Endodermal cell (in vitro differentiated cells): ENCODE measurements at places on chromosomes 12 and 14. TPM values are rescaled to one million over a fixed set of nuclear protein-coding genes. Genes with fewer than 3 reads are reported as not detected.

CLEC2A gene
- 0.87 to 3.8 TPM (median 3.3 TPM) in 3 replicates for total RNA-seq

DNA sequence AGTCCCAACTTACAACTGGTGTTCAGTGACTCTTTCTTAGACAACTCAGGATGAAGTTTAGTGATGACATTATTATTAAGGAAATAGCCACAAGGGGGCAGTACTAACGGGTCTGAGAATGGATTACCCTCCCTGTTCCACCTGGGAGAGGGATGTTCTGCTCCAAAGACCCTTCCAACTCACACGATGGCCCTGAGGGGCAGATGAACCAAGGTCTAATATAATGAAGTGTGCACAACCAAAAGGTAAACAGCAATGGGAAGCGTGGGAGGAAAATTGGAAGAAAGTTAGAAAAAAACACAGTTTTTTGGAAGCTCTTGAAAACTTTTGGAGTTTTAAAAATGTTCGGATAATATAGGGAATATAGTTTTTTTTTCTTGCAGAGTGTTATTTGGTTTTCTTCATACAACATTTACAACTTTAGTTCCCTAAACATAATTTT lies 24.0 kb downstream of the FGF6 start:
- peak; percentile 74 for DNase-seq

GRCh38 chr12:28827861-28828260 lies 321.2 kb upstream of the FAR2 start:
- no peak for DNase-seq

DNA sequence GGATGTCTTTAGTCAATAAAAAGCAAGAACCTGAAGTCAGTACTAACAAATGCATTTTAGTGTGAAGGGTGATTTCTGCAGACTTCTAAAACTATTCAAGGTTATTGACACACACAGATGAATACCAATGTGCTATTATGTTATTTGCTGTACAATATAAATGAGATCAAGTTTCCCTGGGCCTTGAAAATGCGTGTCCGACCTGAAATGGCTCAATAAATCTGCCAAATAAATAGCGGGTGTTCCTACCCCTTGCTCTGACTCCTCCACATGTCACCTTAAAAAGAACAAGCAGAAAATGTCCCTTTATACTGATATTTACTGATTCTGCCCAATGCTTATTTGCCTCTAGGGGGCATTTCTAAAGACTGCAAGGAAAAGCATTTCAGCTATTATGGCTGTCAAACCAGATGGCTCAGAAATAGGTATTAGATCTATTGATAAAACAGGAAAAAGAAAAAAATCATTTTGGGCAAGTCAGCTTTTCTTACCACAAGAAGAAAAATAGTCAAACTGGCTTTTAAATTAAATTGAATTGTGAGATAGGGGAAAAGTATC lies 367.3 kb upstream of the KITLG start:
- no peak for DNase-seq

- DNase-seq = no peak
These were observed 114.5 kb upstream of the RASSF8 start for GRCh38 chr12:25843976-25844375.

GRCh38 chr14:100389497-100390104 lies 66.5 kb downstream of the SLC25A47 start:
- no peak for DNase-seq

CLEC1A gene
- not detected in 3 replicates for total RNA-seq

BDKRB1 gene
- total RNA-seq = not detected in 3 replicates

CCDC197 gene
- total RNA-seq = not detected in 2 replicates

MUCL1 gene
- not detected in 2 replicates for total RNA-seq

DNA sequence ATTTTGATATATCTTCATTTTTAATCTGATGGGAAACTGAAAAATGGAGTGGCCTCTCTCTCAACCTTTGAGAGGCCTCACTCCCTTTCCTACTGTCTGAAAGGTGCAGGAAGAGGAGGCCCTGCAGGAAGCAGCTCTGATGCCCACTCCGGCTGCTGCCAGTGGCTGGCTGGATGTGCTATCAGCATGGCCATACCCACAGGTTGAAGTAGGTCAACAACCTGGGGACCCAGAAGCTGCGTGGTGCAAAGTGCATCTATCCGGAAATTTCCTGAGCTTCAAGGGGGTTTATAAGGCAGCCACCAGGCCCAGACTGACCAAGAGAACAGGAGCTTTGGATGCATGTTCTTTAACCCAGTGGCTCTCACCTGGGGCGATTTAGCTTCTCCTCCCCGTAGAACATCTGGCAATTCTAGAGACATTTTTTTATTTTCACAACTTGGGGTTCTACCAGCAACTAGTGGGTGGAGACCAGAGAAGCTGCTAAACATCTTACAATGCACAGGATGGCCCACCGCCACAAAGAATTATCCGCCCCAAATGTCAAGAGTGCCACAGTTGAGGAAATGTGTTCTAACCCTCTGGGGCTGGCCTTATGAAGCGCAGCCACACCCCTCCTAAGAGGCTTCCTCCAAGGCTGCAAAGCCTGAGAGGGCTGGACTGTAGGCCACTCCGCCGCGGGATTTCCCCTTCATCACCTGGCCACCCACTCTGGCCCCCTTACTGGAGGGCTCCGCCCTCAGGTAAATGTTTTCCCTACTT lies 8.2 kb upstream of the BATF start:
- DNase-seq = no peak

- no peak for DNase-seq
These were observed 50.7 kb upstream of the NR2C1 start for GRCh38 chr12:95124106-95124505.

KRT2 gene
- not detected in 3 replicates for total RNA-seq

DNA sequence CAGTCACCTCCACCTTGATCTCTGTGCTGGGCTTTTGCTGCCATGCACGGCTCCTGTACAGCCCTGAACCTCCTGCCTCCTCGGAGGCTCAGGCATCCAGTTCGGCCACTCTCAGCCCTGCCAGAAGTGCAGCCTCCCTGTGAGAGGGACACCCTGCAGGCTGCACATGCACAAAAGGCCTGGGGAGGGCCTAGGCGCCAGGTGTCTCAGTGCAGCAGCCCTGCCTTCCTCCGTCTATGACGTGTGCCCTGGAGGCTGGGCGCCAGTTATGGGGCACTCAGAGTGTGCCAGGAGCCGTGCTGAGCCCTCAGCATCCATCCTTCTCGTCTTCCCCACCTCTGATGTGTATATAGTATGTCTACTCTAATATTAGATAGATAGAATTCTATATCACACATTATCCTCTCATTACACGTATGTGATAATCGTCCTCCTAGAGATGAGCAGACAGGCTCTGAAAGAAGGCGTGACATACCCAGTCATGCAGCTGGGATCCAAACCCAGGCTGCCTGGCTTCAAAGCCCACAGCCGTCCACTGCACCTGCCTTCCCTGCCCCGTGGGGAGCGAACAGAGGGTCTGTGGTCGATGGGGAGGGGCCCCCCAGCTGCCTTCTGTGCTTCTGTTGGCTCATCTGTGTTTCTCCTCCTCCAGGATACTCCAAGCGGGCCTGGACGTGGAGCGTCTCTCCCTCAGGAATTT lies 101.1 kb downstream of the B4GALNT3 start:
- no peak for DNase-seq

GRCh38 chr14:70398706-70399431 lies 18.0 kb downstream of the SYNJ2BP start:
- DNase-seq = peak; percentile 49

MYF6 gene
- not detected in 2 replicates for total RNA-seq

DNA sequence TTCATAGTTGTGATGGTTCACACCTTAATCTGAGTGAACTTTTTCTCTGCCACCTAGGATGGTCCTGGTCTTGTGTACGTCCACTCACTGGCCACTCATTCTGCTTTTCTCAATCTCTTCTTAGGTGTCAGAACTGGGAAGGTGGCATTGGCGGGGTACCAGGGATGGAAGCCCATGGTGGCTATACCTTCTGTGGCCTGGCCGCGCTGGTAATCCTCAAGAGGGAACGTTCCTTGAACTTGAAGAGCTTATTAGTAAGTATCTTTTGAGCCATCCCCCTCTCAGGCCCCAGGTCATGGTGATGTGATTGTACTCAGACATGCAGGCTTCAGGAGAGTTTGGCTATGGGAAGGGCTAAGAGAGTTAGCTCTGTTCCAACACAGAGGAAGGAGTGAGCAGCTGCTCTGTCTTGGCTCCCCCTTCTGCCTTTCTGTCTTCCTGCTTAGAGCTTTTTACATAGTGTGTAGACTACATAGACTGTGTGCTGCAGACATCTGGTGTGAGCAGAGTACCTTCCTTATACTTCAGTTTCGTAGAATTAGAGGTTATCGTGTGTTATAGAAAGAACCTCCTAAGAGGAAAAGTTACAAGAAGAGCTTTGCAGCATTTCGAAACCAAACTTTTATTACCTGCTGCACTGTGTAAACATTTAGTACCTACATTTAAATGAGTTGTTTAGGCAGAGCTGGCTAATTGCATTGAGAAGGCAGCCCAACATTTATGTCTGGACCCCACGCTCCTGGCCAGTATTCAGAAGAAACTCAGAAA lies 54.2 kb downstream of the FNTB start:
- no peak for DNase-seq

- no peak for DNase-seq
These were observed 317.7 kb upstream of the TBX3 start for GRCh38 chr12:115001571-115002180.

DNA sequence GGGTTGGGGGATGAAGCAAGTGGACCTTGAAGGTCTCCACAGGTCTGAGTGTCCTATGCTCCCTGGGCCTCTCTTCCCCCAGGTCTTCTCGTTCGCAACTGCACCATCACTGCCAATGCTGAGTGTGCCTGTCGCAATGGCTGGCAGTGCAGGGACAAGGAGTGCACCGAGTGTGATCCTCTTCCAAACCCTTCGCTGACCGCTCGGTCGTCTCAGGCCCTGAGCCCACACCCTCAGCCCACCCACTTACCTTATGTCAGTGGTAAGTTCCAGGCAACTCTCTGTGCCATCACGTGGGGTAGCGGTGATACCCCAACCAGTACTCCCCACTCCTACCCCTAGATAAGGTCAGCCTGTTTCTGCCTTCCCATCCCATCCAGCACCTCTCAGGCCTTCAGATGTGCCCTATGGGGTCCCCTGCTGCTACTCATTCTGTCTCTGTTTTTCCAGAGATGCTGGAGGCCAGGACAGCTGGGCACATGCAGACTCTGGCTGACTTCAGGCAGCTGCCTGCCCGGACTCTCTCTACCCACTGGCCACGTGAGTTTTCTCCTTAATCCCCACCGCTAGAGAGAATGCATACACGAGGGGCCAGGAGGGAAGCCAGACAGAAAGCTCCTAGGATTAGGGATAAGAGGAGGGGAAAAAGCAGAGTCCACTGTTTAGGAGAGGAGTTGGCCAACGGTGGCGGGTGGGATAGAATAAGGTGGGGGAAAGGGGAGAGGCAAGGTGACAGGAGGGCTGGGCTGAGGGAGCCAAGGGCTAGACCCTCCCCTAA lies 1.6 kb upstream of the TAPBPL start:
- peak; percentile 58 for DNase-seq

- peak; percentile 39 for DNase-seq
These were observed 85.8 kb downstream of the DNAH10 start for GRCh38 chr12:123847876-123848275.

ADGRD1 gene
- 1.3 and 1.6 TPM in 2 replicates for total RNA-seq

APOF gene
- total RNA-seq = not detected in 3 replicates

KRT77 gene
- not detected in 2 replicates for total RNA-seq

DNA sequence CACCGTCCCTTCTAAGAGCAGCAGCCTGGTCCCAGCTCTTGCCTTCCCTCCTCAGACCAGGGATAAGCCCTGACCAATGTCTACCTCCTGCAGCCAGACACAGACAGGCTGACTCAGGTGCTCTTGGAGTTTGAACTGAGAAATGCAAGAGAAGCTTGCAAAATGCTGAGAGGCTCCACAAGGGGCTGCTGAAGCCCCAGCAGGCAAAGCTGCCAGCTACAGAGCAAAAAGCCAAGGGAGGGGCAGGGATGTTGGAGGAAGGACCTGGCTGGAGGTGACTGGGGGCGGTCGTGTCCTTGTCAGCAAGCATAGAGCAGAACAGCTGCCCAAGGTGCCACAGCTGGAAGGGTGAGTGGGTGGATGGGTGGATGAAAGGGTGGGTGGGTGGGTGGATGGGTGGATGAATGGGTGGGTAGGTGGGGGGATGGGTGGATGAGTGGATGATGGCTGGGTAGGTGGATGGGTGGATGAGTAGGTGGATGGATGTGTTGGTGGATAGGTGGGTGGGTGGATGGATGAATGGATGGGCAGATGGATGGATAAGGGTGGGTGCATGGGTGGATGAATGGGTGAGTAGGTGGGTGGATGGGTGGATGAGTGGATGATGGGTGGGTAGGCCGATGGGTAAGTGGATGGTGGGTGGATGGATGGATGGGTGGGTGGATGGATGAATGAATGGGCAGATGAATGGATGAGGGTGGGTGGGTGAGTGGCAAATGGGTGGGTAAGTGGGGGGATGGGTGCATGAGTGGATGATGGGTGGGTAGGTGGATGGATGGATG lies 4.0 kb upstream of the INF2 start:
- DNase-seq = peak; percentile 73

WNT1 gene
- not detected in 2 replicates for total RNA-seq

PYGL gene
- total RNA-seq = 41.0 to 58.0 TPM (median 41.5 TPM) in 3 replicates

GLS2 gene
- 2.2 and 2.7 TPM in 2 replicates for total RNA-seq

CBLN3 gene
- 1.9 and 2.1 TPM in 2 replicates for total RNA-seq

- no peak for DNase-seq
These were observed 31.5 kb upstream of the ANO6 start for GRCh38 chr12:45184147-45184963.

- no peak for DNase-seq
These were observed 74.3 kb downstream of the FAR2 start for GRCh38 chr12:29223426-29223825.

DNA sequence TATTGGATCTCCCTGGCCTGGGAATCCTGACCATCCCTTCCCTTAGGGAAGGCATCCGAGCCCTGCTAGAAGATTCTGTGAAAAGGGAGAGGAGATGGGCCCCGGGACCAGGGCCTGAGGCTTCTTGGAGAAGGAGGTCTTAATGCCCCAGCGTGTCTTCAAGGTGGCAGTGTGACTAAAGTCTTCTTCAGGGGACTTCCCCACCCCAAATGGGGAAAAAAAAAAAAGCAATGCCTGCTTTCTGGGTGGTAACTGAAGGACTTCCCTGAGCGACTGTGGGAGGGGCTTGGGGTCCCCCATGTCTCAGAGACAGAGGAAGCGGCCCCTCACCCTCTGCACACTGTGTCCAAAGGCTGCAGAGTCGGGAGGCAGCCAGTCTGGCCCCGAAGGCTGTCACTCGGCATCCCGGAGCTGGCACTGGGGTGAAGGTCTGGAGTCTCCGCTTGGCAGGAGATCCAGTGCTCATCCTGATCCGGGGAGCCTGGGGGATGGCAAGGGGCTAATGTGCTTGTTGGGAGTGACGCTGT lies 7.8 kb upstream of the PGF start:
- DNase-seq = no peak

GRCh38 chr12:68538726-68539614 lies 71.7 kb upstream of the RAP1B start:
- DNase-seq = peak; percentile 84

DNA sequence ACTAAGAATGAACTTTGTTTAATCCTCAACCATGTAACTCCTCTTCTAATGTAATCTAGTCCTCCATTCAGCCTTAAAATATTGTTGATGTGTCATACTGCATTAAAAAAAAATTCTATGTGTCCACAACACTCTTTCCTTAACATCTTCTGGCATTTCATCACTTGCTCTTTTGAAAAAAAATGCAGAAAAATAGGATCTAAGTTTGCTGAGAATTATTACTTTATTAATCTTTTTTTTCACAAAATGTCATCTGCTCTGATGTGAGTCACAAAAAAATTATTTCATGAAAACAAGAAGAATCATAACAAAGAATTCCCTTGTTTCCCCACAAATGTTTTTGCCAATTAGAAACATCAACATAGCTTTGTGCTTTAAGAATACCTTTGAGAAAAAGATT lies 410.1 kb upstream of the MGAT4C start:
- DNase-seq = no peak

GRCh38 chr12:95117178-95117599 lies 43.8 kb upstream of the NR2C1 start:
- DNase-seq = peak; percentile 80
